ENCODE measurements at places on chromosomes 4 and X.

DNA sequence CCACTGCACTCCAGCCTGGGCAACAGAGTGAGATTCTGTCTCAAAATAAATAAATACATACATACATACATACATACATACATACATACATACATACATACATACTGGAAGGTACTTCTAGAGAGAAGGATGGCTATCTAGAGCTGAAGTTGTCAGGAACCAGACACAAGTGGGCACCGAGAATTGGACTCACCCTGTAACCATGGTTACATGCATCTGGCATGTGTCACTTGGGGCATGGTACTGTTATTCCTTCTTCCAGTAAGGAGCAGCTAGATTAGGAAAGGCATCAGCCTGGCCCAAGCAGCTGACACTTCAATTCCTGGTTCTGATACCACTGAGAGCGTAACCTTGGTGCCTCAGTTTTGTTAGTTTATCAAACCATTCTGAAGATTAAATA, 127.1 kb downstream of the SH3KBP1 start:
- no peak for DNase-seq

GRCh38 chrX:112536544-112536943, 143.2 kb downstream of the LHFPL1 start:
- no peak for DNase-seq

GRCh38 chr4:68463796-68464195, 16.5 kb downstream of the TMPRSS11E start:
- no peak for DNase-seq

DNA sequence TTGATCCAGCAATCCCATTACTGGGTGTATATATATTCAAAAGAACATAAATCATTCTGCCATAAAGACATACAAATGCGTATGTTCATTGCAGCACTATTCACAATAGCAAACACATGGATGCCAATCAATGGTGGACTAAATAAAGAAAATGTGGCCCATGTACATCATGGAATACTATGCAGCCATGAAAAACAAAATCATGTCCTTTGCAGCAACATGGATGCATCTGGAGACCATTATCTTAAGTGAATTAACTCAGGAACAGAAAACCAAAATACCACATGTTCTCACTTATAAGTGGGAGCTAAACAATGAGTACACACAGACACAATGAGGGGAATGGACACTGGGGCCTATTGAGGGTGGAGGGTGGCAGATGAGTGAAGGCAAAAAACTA, 81.6 kb downstream of the ABCB7 start:
- DNase-seq: no peak

GRCh38 chrX:136497556-136498052, at the start of gene HTATSF1:
TSS of gene HTATSF1 (plus strand) at chrX:136497592. CDS start at chrX:136497685, 93 bp downstream.
- DNase-seq: no peak

DNA sequence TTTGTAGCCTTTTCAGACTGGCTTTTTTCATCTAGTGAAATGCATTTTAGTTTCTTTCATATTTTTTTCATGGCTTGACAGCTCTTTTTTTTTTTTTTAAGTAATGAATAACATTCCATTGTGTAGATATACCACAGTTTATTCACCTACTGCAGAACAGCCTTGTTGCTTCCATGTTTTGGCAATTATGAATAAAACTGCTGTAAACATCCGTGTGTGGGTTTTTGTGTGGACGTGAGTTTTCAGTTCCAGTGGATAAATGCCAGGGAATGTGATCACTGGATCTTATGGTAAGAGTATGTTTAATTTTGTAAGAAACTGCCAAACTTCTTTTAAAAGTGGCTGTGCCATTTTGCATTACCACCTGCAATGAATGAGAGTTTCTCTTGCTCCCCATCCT, 160.8 kb downstream of the SOWAHB start:
- DNase-seq: no peak

GRCh38 chr4:152117933-152118507, 357.2 kb upstream of the GATB start:
- DNase-seq: no peak

GRCh38 chrX:111103246-111103645, 7.3 kb downstream of the PAK3 start:
- no peak for DNase-seq

DNA sequence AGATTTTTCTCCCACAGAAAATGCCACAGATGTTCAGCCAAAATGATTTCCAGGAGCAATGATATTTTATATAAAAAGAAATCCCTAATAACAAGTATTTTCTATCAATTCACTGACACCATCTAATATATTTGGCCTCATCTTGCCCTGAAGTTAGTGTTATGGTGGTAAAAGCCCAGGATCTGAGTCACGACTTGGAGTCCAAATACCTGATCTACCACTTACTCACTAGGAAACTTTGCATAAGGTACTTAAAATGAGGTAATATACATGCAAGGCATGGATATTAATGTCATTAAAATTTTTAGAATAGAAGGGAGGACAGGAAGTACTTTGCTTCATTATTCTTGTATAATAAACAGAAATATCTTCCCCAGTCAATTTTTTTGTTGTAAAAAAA, 16.3 kb downstream of the PPP3CA start:
- DNase-seq: no peak

GRCh38 chr4:96599752-96600151, 759.9 kb downstream of the PDHA2 start:
- DNase-seq: no peak

DNA sequence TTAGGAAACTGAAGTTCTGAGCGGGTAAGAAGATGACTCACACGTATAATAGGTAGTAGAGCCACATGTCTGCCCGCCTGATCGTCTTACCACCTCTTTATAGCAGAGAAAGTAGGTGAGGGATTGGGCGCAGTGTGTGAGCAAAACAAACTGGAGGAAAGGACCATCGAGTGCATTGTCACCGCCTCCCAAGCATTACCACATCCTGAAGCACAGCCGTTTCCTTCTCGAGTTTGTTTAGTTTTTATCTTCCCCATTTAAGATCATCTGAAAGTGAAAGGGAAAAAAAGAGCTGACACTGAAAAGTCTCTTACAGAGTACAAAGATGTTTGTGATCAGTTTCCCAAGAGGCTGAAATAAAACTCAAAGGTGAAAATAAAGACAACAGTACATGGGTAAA, 14.8 kb downstream of the PDK3 start:
- peak; percentile 69 for DNase-seq

DNA sequence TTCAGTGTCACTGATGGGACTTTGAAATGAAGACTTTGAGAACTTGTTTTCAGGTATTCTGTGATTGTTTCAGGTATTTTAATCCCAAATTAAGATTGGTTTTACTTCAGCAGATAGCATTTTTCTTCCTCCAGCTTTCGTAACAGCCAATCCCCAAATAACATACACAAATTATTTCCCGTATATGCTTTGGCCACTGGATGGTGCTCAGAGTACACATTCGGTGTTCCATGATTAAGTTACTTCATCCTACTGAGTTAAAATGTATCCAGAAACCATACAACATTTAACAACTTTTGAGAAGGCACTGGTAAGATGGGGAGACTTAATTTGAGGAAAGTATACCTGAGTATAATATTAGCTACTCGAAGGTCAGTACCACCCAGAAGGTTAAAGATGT, 233.4 kb upstream of the FAM47A start:
- DNase-seq: no peak

DNA sequence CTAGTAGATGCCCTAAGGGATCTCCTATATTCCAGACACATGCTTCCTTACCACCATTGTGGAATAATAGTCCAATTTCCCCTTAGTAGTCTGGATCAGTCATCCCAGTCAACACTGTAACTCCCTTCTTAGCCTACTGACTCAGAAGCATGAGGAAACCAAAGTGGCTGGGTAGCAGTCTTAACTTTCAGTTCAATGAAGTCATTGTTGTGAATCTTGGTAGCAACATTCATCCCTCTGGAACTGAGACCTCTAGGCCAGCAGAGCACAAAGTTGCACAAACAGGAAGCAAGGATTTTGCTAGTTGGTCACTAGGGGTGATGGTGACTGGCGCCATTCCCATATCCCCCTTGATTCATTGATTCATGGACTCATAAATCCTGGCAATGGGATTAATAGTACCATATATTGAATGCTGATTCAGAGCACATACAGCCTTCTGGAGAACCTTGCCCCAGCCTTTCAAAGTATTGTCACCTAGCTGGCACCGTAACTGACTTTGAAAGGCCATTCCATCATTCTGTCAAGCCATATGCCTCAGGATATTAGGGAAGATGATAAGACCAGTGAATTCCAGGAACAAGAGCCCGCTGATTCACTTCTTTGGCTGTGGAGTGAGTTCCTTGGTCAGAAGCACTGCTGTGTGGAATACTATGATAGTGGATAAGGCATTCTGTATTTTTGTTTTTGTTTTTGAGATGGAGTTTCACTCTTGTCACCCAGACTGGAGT, 19.7 kb upstream of the GPAT3 start:
- no peak for DNase-seq

- DNase-seq: no peak
These were observed 414.1 kb downstream of the CENPC start for GRCh38 chr4:67131224-67131623.

- DNase-seq: no peak
These were observed 16.5 kb upstream of the SMIM14 start for GRCh38 chr4:39655211-39655610.

DNA sequence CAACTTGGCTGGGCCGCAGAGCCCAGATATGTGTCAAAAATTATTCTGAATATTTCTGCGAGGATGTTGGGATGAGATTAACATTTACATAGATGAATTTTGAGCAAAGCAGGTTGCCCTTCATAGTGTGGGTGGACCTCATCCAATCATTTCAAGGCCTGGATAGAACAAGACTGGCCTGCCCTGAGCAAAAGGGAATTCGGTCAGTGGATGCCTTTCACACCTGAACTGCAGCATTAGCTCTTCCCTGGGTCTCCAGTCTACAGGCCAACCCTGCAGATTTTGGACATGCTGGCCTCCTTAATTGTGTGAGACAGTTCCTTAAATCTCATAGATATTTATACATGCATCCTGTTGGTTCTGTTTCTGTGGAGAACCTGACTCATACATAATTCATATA, 32.4 kb upstream of the SLC10A4 start:
- no peak for DNase-seq

DNA sequence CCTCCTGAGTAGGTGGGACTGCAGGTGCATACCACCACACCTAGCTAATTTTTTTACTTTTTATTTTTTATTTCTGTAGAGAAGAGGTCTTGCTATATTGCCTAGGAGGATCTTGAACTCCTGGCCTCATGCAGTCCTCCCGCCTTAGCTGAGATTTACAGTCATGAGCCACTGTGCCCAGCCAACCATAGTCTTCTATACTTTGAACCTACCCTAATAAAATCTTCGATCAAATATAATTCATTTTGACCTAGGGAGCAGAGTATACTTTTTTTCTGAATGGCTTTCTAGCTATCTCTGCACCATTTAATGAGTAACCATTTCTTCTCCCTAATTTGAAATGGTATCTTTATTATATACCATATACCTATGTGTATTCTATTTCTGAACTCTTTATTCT, 6.7 kb downstream of the ETFDH start:
- DNase-seq: no peak

DNA sequence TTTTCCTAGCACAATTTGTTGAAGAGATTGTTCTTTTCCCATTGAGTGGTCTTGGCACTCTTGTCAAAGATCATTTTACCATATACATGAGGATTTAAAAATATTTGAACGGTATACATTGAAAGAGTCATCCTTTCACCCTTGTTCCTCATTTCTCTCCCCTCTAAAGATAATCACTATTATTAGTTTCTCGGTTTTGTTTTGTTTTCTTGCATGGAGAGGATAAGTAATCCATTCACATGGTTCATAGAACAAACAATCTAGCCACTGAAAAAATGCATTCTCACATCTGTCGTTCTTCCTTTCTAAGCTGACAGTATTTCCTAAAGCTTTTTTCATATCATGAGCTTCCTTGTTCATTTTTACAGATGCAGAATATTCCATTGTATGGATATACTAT, 39.2 kb upstream of the MSMO1 start:
- no peak for DNase-seq

DNA sequence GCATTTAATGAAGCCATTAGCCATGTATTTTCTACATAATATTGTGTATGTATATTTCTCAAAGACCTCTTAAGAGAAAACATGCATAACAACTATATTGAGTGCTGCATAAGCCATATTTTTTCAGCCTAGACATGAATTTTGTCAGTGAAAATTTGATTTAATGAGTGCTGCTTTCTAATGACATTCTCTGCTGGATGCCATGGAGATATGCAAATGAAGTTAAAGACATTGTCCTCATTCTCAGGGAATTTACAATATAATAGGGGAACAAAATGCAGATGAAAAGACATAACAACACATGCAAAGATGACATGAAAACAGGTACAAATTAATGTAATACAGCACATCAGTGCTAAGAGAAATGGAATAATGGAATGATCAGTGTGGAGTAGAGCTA, 118.7 kb downstream of the ATOH1 start:
- no peak for DNase-seq

DNA sequence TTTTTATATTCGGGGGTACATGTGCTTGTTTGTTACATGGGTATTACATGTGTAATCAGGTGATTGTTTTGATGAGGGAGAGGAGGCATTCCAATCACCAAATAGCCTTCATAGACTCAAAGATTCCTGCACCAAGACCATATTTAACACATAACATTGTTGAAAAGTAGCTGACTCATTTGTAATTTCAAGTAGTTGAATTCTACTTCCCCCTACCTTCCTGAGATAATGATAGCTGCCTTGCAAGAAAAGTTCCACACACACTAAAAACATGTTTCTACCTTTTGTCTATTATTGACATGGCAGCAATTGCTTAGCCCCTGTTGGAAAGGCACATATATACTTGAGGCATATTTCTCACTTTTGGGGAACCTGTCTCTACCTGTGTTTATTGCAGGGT, 16.1 kb downstream of the PGAM4 start:
- DNase-seq: no peak

GRCh38 chr4:89797117-89797516, 39.8 kb downstream of the SNCA start:
- no peak for DNase-seq

DNA sequence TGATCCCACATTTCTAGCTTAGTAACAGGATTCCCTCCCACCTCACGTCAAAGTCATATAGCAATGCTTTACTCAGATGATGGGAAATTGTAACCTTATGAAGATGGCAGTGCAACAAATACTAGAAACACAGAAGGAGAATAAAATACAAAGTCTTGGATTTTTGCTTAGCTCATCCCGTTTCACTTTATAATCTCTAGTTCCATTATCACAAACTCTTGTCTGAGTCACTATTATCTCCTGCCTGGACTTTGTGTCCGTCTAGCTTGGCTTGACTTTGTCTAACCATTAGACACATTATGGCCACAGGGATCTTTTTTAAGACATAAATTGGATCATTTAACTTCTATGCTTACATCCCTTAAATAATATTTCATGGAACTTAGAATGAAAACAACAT, 127.1 kb upstream of the GABRG1 start:
- DNase-seq: no peak

GRCh38 chr4:187235456-187236170, 512.0 kb upstream of the FAT1 start:
- DNase-seq: no peak

GRCh38 chr4:113145519-113146291, 96.3 kb downstream of the ANK2 start:
- no peak for DNase-seq
